Body of pancreas (tissue), 4 donors: ENCODE measurements at places on chromosomes 3 and 15. TPM values are rescaled to one million over a fixed set of nuclear protein-coding genes. Genes with fewer than 3 reads are reported as not detected.

DNA sequence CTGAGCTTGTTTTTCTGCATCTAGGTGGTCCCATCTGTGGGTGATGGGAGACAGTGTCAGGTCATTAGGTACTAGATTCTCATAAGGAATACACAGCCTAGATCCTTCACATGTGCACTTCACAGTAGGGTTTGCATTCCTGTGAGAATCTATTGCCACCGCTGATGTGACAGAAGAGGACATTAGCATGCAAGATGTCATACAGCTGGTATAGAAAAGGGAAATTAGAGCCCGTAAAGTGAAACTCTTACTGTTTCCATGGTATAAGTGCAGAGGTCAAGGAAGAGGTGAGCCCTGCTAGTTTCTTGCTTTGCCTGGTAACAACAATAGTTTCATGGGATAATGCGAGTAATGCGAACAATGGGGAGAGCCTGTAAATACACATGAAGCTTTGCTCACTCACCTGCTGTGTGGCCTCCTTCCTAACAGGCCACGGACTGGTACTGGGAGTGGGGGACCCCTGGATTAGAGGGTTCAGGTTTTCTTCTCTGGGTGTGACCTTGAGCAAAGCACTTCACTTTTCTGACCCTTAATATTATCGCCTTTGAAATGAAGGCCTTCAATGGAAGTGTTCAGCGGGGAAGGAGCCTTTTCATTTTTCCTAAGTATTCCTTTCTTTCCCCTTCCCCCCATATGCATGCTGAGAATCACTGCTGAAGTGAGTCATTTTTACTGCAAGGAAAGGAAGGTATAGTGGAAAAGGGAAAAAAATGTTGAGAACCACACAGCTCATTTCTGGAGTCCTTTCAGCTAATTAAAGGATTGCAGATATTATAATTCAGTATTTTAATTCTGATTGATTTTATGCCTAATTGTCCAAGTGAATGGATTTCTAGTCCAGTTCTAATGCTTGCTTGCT is 286.4 kb downstream of the UBE2E2 start:
- DNase-seq, result no peak
- H3K27ac ChIP-seq, result no peak overlapping the region
- no peaks in the 10 kb centered on the region for H3K36me3 ChIP-seq
- no peak overlapping the region for H3K4me3 ChIP-seq
- H3K27me3 ChIP-seq, result no peaks in the 10 kb centered on the region

DNA sequence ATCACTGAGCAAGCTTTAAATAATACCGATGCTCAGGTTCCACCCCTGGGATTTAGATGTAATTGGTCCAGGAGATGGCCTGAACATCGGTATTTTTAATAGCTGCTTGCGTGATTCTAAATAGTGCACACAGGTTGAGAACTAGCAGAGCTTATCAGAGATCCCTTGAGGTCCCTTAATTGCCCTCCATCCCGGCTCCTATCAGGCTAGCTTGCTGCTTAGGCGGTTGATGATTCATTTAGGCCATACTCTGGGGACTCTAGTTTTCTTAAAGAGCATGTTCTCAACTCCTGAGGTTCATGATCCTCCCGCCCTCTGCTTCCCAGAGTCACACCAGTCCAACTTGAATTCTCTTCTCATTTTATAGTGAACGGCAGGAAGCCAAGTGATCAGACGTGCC is 280.3 kb downstream of the FEZF2 start:
- H3K27me3 ChIP-seq, result no peaks in the 10 kb centered on the region
- DNase-seq, result no peak
- no peaks in the 10 kb centered on the region for H3K36me3 ChIP-seq
- H3K4me3 ChIP-seq, result no peak overlapping the region
- H3K27ac ChIP-seq, result no peak overlapping the region

- H3K27me3 ChIP-seq, result no peaks in the 10 kb centered on the region
- peaks cover 20% of the 10 kb centered on the region for H3K36me3 ChIP-seq
- no peak overlapping the region for H3K4me3 ChIP-seq
- peaks cover 41% of the 10 kb centered on the region for H3K4me1 ChIP-seq
- DNase-seq, result no peak
- H3K27ac ChIP-seq, result no peak overlapping the region
Measured at GRCh38 chr15:92889390-92890107, 10.6 kb upstream of the CHD2 start.

DNA sequence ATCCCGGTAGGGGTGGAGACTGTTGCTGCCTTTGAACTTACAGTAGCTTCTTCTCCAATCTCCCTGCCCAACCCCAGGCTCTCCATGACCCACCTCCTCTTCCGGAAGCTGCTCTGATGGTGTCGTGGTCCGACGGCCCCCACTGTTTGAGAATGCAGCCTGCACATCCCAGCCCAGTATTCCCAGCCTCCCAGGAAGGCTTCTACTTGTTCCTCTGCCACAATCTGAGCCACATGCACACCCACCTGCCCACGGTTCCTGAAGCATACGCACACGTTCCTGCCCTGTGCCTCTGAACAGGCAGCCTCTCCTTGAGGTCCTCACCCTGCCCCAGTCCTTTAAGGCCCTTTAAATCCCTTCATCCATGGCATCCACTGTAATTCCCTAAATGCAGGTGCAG is 57.4 kb downstream of the ABTB1 start:
- no peak overlapping the region for H3K27ac ChIP-seq
- no peaks in the 10 kb centered on the region for H3K36me3 ChIP-seq
- no peaks in the 10 kb centered on the region for H3K4me1 ChIP-seq
- H3K4me3 ChIP-seq, result no peak overlapping the region

Gene CHST2
- 1.3 TPM for total RNA-seq

DNA sequence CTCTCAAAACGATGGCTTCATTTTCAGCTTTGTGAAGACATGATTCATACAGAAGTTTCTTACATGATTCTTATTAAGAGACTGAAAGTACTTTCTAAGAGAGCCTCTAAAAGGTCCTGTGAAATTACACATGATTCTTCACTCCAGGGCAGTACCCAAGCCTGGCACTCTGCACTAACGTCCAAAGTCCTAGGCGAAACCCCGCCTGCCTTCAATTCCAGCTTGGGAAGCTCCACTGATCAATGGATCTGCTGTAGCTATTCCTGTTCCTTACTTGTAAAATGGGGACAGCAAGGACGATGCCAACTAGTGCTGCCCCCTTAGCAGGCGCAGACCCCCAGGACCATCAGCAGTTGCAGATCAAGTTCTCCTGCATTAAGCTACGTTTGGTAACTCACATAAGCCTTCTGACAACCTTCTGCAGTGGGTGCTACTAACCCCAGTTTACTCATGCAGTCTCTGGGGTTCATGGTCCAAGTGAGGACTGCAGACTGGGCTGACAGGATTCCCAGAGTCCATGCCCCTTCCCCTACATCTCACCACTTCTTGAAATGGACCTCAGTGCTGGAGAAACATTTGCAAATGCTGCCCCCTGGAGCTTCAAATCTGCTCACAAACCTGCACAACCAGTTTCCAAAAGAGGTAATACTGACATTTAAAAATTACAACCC is 10.6 kb downstream of the CHCHD4 start:
- peaks cover 7% of the 10 kb centered on the region for H3K36me3 ChIP-seq
- H3K27ac ChIP-seq, result no peak overlapping the region
- no peaks in the 10 kb centered on the region for H3K27me3 ChIP-seq
- DNase-seq, result no peak

DNA sequence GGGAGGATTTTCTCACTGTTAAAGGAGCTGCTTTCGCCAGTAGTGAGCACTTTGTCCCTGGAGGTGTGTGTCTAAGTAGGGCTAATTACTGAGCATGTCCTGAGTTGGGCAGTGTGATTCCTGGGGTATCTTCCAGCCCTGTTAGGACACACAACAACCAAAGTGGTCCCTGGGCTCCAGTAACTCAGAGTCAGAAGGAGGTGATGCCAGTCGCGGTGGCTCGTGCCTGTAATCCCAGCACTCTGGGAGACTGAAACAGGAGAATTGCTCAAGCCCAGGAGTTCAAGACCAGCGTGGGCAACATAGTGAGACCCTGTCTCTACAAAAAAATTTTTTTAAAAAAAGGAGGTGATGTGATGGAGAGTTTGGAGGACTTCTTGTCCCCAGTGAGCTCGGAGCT is 37.5 kb downstream of the PML start:
- H3K27ac ChIP-seq, result no peak overlapping the region
- no peaks in the 10 kb centered on the region for H3K4me1 ChIP-seq
- H3K36me3 ChIP-seq, result peaks cover 11% of the 10 kb centered on the region
